HT-29 (cell line): ENCODE measurements at places on chromosomes 3 and 15.

GRCh38 chr3:32972482-32973146 lies 21.2 kb downstream of the CCR4 start:
- no peak for DNase-seq

- no peak for DNase-seq
These were observed 7.6 kb downstream of the CMTM6 start for GRCh38 chr3:32495085-32495484.

DNA sequence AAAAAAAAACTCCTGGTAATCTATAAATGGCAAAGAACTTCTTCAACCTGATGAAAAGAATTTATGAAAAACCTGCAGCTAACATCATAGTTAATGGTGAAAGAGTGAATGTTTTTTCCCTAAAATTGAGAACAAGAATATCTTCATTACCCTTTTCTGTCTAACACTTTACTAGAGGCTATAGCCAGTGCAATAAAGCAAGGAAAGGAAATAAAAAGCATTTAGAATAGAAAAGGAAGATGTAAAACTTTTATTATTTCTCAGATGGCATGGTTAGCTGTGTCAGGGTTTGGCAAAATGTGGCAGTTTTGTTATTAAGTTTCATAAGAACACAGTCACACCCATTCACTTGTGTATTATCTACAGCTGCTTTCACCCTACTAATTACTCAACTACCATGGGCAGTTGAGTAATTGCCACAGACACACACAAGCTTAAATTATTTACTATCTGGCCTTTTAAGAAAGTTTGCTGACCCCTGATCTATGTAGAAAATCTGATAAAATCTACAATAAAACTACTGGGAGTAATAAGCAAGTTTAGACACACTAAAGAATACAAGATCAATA lies 465.1 kb downstream of the MAGI1 start:
- DNase-seq: no peak

DNA sequence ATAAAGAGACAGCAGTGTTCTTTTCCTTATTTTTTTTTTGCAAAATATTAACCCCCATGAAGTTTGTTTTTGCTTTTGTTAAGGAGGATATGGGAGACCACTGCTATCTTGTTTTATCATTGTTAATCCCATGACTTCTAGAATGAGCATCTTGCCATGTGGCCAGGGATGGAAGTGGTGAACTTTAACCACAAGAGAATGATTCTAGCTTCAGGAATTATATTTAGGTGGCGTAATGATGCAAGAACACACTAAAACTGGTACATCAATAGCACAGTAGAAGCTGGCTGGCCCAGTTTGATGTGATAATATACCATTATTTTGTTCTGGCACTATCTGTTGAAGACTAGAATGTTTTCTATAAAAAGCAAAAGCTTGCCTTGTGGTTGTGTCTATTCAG lies 720.9 kb downstream of the GRM7 start:
- DNase-seq: no peak

- DNase-seq: no peak
These were observed 70.4 kb downstream of the CBLB start for GRCh38 chr3:105798381-105798934.

GRCh38 chr3:143167969-143168854 lies 48.6 kb downstream of the CHST2 start:
- no peak for DNase-seq

DNA sequence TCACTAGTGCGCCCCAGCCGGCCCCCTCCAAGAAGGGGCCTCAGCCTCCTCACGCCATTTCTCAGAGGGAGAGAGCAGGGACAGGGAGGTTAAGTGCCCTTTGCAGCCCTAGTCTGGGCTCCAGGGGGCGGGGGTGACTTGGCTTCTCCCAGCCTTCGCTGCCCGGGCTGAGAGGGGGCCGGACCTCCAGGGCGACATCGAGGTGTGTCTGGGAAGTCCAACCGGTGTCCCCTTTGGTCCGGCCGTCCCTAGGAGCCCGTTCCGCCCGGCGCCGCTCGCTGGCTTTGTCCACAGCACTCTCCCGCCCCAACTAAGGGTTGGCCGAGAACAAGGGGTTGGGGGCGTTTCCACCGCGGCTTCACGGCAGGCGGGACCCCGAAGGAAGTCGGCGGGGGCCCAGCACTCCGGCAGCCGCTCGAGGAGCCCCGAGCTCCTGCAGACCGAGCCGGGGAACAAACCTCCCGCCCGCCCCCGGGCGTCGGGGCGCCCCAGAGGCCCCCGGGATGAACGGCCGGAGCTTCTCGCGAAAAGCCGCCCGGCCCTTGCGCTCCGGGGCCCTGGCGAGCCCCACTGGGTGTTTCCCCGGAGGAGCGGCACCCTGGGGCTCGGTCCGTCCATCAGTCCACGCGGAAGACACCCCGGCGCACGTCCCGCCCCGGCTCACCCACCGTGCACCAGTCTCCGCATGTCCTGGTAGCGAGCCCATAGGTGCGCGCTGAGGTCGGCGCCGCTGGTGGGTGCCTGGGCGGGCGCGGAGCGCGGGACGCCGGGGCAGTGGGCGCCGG lies 627 bp downstream of the NT5DC2 start:
- peak; percentile 23 for DNase-seq

- DNase-seq: no peak
These were observed 217.4 kb upstream of the CD96 start for GRCh38 chr3:111324645-111325044.

GRCh38 chr15:45471151-45471550 lies 51.4 kb downstream of the SLC30A4 start:
- no peak for DNase-seq

DNA sequence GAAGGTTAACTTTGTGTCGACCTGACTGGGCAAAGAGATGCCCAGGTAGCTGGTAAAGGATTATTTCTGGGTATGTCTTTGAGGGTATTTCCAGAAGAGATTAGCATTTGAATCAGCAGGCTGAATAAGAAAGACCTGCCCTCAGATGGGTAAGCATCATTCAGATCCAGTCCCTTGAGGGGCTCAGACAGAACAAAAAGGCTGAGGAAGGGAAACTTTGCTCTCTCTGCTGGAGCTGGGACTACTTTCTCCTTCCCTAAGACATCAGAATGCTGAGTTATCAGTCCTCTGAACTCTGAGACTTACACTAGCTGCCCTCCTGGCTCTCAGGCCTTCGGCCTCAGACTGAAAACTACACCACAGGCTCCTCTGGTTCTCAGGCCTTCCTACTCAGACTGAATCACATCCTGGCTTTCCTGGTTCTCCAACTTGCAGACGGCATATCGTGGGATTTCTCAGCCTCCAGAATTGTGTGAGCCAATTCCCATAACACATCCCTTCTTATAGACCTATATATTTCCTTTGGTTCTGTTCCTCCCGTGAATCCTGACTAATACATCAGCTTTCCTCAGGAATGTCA lies 982.9 kb downstream of the TUSC7 start:
- no peak for DNase-seq

GRCh38 chr3:7875925-7876324 lies 625.7 kb upstream of the LMCD1 start:
- DNase-seq: peak; percentile 47

DNA sequence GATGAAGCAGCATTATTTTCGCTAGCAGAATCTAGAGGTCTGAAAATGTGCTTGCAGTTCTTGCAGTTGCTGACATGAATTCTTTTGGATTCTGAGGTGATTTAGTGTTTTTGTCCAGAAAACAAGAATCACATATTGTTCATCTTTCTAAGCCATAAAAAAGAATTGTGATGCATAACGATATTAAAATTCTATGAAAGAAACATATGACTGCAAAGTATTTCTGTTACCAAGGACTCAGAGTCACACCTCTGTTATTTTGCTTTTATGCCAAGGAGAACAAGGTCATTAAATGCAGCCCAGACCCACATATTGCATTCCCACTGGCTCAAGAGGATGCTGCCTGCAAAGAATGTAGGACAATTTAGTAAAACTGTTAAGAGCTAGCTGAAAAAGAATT lies 299.8 kb upstream of the GPR149 start:
- DNase-seq: no peak

- peak; percentile 30 for DNase-seq
These were observed 86.6 kb downstream of the CHRD start for GRCh38 chr3:184466413-184466960.

DNA sequence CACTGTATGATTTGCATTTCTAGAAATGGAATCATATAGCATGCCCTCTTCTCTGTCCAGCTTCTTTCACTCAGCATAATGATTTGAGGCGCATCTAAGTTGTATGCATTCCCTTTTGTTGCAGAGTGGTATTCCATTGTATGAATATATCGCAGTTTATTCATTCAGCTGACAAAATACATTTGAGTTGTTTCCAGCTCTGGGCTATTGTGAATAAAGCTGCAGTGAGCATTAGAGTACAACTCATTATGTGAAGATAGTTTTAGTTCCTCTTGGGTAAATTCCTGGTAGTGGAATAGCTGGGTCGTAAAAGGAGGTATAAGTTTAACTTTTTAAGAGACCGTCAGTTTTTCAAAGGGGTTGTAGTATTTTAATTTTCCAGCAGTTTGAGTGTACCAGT lies 38.5 kb upstream of the POLR2M start:
- no peak for DNase-seq

DNA sequence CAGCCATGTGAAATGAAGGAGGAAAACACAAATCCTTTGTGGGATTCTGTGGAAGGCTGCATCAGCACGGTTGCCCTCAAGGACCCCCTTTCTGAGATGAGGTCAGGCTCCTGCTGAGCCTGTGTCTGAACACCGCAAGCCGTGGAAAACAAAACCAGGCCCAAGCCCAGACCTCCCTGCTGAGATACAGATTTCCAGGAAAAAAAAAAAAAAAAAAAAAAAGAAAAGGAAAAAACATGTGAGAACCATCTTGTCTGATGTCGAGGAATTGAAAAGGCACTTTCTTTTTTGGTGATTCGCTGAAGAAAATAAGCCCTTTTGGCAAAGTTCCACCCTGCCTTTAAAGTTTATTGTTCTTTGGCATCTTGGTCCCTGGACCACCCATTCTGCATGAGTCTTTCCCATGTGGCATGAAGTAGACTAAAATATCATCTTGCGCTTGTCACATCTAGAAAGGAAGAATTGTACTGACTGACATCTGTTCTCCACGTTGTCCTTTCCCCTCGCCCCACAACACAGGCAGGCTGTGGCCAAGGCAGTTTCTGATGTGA lies 117.6 kb downstream of the CHST2 start:
- no peak for DNase-seq

DNA sequence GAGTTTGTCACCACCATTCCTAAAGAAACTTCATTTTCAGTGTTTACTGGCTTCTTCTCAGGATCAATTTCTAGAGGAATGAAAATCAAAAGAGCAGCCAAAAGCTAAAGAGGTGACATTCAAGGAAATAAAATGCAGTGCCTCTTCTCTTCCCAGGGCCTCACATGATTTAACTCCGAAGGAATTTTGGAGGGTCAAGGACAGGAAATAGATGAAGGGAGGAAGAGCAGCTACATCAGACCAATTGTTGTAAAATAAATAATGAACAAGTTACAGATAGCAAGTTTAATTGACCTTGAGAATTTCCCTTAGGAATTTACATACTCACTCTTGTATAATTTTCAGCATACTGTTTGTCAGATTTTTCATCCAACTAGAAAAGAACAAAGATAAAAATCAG lies 78.1 kb downstream of the LRRFIP2 start:
- DNase-seq: no peak

DNA sequence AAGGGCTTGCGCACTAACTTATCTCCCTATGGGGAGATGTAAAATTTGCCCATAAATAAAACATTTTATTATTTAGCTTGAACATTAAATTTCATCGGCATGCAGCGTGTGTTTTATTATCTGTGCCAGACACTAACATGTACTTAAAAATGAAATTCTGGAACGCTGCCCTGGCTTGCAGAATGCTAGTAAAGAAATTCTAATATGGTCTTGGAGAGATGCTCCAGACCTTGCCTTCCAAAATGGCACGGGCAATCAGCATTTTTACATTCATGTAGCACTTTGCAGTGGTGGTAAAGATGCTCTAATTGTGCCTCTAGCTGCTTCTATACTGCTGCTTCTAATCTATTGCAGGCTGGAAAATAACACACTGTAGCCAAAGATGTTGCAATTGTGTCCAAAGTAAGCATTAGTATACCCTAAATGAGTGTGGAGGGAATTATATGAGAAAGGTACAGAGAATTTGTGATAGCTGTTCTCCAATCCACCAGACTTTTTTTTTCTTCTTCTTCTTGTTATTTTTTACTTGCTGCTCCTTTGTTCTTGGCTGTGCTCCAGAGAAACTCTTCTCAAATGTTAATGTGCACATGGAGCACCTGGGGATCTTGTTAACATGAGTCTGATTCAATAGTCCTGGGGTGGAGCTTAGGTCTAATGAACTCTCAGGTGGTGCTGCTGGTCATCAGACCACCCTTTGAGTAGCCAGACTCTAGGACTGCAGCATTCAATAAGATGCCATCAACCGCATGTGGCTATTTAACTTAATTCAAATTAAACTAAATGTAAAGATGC lies 47.3 kb downstream of the CRABP1 start:
- no peak for DNase-seq

DNA sequence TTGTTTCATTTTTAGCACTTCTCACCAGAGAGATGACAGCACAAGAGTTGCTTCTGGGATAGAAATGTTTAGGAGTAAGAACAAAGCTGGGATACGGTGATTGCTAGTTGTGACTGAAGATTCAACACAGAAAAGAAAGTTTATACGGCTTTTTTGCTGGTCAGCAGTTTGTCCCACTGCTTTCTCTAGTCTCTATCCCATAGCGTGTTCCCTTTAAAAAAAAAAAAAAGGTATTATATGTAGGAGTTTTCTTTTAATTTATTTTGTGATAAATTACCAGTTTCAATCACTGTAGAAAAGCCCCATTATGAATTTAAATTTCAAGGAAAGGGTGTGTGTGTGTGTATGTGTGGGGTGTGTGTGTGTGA lies 48.0 kb downstream of the PGPEP1L start:
- DNase-seq: no peak

DNA sequence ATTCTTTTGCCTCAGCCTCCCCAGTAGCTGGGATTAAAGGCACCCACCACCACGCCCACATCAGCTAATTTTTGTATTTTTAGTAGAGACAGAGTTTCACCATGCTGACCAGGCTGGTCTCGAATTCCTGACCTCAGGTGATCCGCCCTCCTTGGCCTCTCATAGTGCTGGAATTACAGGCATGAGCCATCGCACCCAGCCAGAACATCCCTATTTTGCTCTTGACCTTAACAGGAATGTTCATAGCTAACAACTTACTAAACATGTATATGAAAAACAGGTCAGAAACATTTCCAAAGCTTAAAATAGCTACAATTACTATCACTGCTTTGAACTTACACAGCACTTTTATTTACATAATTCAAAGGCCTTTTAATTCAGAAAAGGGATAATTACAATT lies 33.7 kb downstream of the UQCC5 start:
- no peak for DNase-seq

DNA sequence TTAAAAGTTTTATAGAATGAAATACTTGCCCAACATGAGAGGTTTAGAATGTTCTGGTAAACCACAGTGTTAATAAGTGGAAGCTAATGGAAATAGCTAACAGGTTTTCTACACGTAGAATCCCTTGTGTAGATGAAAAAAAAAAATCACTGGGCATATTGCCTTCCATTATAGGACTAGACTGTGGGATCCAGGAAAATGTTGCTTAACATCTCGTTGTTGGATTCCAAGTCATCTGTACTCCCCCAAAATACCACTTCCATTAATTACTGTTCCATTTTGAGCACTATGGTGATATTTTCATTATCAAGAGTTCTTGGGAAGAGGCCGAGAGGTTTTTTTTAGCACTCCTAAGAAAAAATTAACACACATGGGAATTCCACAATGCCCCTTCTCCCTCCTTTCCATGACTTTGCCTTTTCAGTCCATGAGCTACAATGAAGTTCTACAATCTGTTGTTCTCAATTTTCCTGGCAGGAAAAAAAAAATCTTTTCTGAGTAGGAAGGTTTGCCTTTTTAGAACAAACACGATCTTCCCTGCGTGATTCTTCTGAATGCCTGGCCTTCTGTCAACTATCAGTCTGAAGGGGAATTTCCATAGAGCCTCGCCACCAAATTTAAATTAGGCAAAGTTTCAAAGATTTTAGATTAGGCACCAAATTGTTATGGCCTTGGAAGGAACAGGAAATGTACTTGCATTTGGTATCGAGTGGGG lies 74.4 kb upstream of the CTDSPL start:
- DNase-seq: no peak
